ENCODE measurements at places on chromosomes 3 and 15.
A peak's percentile ranks its signal among the peaks of the same experiment; 100 is the strongest.

DNA sequence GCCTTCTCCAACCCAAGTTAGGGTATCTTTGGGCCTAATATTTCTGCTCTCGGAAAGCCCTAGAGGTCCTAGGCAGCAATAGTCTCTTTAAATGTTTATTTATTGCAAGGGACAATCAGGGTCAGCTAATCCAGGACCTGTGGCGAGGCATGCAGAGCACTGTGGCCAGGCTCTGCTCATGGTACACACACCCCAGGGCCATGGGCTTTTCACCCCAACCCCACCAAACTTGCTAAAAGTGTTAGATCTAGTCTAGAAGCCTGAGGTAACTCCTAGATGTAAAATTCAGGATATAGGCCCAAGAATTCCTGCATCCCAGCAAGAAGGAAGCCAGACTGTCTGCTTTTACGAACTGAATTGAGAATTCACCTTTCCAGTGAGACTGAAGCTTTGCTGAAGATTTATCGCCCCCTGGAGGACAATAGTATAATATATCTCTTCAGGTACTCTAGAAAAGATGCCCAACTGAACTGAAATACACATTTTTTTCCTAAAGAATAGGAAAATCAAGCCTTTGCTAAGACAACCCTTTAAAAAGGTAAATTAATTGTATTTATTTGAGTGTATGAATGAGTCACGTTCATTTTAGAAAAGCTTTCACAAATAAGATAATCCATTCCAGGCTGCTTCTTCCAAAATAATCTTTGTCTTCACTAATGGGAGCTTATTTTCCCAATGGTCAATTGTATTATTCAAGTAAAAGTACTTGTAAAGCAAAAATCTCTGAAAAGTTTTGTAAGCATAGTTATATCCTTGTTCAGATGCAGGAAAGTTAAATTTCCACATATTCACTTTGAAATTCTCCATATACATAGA, 89.8 kb downstream of the LRRC3B start:
- DNase-seq = no peak

- DNase-seq = no peak
These were observed 6.3 kb upstream of the CDC25A start for GRCh38 chr3:48194446-48195071.

- no peak for DNase-seq
These were observed 37.0 kb upstream of the TMC3 start for GRCh38 chr15:81411051-81411450.

GRCh38 chr15:74727727-74728126, 2.4 kb upstream of the CYP1A1 start:
- DNase-seq = no peak

- no peak for DNase-seq
These were observed 51.7 kb upstream of the USP3 start for GRCh38 chr15:63452552-63453136.

- DNase-seq = no peak
These were observed 189.2 kb upstream of the THRB start for GRCh38 chr3:24683633-24684384.

DNA sequence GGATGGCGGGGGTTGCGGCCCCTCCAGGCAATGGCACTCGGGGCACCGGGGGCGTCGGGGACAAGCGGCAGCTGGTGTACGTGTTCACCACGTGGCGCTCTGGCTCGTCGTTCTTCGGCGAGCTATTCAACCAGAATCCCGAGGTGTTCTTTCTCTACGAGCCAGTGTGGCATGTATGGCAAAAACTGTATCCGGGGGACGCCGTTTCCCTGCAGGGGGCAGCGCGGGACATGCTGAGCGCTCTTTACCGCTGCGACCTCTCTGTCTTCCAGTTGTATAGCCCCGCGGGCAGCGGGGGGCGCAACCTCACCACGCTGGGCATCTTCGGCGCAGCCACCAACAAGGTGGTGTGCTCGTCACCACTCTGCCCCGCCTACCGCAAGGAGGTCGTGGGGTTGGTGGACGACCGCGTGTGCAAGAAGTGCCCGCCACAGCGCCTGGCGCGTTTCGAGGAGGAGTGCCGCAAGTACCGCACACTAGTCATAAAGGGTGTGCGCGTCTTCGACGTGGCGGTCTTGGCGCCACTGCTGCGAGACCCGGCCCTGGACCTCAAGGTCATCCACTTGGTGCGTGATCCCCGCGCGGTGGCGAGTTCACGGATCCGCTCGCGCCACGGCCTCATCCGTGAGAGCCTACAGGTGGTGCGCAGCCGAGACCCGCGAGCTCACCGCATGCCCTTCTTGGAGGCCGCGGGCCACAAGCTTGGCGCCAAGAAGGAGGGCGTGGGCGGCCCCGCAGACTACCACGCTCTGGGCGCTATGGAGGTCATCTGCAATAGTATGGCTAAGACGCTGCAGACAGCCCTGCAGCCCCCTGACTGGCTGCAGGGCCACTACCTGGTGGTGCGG, 1.9 kb downstream of the CHST2 start:
- DNase-seq = peak; percentile 22

- no peak for DNase-seq
These were observed 43.7 kb downstream of the PCSK6 start for GRCh38 chr15:101445562-101446517.

- no peak for DNase-seq
These were observed 18.3 kb downstream of the CPB1 start for GRCh38 chr3:148845756-148846395.

DNA sequence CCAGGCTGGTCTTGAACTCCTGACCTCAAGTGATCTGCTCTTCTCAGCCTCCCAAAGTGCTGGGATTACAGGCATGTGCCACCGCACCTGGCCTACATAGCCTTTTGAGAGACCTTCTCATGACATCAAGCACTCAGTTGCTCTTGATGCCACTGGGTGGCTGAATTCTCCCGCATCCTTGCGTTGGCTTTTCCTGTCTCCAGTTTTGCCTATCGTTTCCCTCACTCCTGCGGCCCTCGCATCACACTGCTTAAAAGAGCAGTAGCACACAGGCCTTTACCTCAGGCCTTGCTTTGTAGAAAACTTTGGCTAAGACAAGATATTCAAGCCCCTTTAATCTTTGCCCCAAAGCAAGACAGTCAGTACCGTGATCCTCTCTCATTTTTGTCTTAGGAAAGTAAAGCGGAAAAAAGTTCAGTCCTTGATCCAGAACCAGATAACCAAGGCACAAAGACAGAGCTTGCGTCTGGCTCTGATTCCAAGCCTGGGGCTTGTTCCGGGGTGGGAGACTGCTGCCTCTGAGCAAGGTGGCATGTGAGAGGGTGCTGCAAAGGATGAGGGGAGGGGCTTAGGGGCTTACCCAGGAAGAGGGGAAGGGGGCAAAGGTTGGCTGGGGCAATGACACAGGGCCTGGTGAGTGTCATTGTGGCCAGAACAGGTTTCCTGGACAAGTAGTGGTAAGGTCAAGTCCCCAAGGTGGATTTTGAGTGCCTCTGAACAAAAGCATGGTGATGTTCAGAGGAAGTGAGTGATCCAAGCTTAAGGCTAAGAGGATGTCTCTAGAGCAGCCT, 175.0 kb upstream of the TLE3 start:
- no peak for DNase-seq

DNA sequence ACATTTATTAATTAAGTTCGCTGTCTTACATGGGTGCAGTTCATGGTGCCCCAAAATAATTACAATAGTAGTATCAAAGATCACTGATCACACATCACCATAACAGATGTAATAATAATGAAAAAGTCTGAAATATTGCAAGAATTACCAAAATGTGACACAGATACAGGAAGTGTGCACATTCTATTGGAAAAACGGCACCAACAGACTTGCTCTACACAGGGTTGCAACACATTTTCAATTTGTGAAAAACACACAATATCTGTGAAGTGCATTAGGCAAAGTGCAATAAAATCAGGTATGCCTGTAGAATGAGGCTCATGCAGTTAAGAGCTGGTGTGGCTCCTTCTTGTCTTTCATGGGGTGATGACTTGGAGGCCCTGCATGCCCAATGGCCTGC, 265.8 kb downstream of the RPLP1 start:
- DNase-seq = no peak

GRCh38 chr3:37574177-37574943, 287.3 kb upstream of the CTDSPL start:
- no peak for DNase-seq

GRCh38 chr15:51104512-51104911, 9.8 kb upstream of the TNFAIP8L3 start:
- DNase-seq = no peak

GRCh38 chr15:64343222-64343621, 12.8 kb downstream of the CSNK1G1 start:
- DNase-seq = no peak

GRCh38 chr3:13400114-13400673, 19.9 kb downstream of the NUP210 start:
- DNase-seq = no peak

DNA sequence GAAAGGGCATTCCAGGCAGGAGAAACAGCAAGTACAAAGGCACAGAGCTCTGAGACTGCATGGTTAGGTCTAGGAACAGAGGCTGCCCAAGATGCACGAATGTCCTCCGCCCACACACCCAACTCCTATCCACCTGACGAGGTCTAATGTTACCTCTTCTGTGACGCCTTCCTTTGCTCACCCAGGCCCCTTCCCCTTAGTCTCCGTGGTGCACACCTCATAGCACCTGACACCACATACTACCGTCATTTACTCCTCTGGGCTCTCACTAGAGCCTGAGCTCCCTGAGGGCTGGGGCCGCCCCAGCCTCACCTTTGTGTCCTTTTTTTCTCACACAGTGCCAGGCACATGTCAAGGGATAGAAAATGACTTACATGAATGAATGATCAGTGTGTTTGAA, 31.0 kb upstream of the RASGRF1 start:
- no peak for DNase-seq

DNA sequence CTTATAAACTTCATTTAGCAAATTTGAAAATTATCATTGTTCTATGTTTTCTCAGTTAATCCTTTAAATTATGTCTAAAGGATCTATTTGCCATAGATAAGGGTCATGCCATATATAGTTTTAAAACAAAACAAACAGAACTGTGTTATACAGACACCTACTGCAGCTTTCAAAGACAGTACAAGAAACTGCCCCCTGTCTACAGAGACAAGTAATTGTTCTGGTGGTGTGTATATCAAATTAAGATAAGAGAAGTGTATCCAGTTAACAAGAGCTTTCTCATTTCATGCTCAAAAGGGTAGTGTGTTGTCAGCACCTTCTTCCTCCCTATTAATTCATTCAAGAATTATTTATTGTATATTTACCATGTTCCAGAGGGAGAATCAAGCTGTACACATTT, 201.2 kb downstream of the FMN1 start:
- DNase-seq = no peak

DNA sequence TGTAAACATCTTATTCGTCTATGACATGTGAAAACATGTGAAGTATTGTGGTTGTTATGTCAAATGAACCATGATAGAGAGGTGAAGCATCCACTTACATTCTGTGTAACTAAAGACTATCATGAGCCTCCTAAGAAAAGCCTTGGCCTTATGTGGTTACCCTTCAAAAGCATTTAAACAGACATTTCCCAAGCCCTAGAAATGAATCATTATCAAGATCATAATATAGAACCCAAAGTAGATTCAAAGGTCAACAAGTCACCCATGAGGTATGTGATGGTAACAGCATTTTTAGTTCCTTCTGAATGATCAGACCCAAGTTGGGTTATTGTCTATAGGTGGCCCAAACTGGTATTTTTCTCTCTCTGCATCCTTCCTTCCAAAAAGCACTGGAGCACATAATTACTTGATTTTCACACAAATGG, 408.0 kb downstream of the TBL1XR1 start:
- DNase-seq = no peak

GRCh38 chr3:104102386-104102785, 1264.3 kb upstream of the ALCAM start:
- no peak for DNase-seq

DNA sequence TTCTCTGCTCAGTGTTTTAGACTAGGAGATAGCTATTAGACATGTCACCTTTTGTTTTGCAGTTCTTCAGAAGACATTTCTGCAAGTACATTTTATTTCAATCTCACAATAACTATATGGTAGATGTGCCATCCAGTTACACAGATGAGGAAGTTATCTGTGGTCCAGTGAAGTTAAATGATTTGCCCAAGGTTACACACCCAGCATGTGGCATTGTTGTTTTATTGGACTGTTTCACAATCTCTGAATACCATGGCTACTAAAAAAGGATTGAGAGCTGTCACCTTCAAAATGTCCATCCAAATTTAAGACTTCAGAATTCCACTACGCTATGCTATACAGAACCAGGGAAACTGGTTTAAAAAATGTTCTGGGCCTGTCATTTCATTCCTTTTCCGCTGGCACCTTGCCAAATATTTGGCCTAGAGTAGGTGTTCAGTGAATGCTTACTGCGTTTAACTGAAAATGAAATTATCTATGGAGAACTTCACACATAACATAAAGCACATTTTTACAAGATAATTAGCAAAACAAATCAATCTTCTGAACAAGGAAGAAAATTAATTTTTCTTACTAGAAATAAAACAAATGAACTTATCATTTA, 20.2 kb downstream of the TM6SF1 start:
- no peak for DNase-seq

DNA sequence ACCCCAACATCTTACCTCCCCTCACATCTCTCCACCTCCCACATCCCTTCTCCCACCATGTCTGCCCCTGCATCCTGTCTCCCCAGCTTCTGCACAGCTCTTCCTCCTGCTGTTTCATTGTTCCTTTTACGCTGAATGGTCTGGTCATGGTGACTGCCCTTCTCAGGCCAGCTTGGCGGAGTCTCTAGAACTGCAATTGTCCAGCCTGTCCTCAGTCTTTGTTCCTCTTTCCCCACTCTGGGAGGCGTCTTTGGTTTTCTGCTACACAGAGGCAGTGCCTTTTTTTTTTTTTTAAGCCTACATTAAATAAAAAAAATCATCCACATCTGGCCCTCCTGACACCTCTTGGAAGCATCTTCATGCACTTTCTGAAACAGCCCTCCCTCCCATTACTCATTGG, 49.1 kb upstream of the SEC22A start:
- no peak for DNase-seq

DNA sequence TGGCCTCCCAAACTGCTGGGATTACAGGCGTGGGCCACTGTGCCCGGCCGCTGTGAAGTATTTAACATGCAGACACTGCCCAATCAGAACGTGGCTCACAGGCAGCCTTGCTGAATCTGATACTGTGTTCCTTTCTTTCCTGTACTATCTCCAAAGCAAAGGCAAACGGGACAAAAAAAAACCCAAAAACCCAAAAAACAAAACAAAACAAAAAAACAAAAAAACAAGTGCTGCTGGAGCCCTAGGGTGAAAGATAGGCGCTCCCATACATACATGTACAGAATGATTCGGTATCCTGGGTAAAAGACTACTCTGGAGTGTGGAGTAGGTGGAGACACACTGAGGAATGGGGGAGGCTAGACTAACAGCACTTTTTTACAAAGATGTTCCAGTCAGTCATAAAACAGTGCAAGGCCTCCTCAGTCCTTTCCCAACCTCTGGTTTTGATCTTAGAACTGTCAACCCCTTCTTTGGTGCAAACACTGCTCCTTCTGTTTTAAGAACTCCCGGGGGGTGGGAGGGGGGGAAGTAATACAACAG, 7.7 kb upstream of the MAP1A start:
- no peak for DNase-seq

All from T-helper 17 cell (primary cell).